ENCODE measurements at places on chromosomes 5 and 9. TPM values are rescaled to one million over a fixed set of nuclear protein-coding genes. Genes with fewer than 3 reads are reported as not detected.

Gene TRIM14
- 8.6 TPM for total RNA-seq

DNA sequence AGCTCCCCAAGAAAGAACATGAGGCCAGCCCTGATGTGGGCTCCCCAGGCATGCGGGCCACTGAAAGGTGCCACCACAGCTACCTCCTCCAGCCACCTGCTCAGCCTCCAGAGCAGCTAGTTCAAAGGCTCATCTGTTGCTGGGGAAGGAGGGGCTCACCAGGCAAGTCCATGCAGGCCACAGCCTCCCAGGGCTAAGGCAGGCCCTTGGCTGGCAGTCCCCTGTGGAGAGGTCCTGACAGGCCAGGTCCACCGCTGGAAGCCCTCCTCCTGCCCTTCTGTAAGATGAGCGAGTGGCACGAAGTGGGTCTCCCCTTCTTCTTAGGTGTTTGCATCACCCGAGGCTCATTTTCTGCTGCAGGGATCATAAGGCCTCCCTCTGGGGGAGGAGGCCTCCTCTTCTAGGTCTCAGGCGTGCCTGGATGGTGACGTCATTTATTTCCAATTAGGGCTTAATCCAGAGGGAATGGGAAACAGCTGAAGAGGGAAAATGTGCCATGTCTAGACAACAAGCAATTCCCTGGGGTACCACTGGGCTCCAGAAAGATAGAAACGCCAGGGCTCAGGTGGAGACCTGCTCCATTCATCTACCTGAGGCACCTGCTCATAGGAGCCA lies 91.6 kb downstream of the CFAP90 start:
- no peaks in the 10 kb centered on the region for H3K4me1 ChIP-seq
- H3K27ac ChIP-seq = no peak overlapping the region
- H3K27me3 ChIP-seq = no peaks in the 10 kb centered on the region
- H3K36me3 ChIP-seq = no peaks in the 10 kb centered on the region
- DNase-seq = no peak

DNA sequence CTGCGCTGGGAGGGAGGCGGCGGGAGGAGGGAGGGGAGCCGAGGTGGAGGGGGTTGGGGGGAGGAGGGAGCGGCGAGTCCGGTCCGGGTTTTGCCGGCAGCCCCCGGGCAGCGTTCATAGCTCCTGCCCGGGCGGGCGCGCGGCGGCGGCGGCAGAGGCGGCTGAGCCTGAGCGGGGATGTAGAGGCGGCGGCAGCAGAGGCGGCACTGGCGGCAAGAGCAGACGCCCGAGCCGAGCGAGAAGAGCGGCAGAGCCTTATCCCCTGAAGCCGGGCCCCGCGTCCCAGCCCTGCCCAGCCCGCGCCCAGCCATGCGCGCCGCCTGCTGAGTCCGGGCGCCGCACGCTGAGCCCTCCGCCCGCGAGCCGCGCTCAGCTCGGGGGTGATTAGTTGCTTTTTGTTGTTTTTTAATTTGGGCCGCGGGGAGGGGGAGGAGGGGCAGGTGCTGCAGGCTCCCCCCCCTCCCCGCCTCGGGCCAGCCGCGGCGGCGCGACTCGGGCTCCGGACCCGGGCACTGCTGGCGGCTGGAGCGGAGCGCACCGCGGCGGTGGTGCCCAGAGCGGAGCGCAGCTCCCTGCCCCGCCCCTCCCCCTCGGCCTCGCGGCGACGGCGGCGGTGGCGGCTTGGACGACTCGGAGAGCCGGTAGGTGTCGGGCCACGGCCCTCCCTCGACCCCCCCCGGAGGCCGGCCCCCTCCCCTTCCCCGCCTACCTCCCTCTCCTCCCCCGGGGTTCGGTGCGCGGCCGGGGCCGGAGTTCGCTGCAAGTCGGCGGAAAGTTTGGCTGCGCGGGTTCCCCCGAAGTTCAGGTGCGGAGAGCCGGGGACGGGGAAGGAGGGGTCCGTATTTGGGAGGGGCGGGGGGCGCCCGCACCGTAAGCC lies at the start of gene CXXC5:
Gene CXXC5 (plus strand): TSS at position 145 of the 877 bp plus-strand sequence. CDS start 32,175 bp downstream, outside the sequence.
- H3K4me1 ChIP-seq = peaks cover 15% of the 10 kb centered on the region
- no peaks in the 10 kb centered on the region for H3K36me3 ChIP-seq
- H3K27me3 ChIP-seq = peaks cover 11% of the 10 kb centered on the region
- H3K4me3 ChIP-seq = peak within 1 kb of the TSS; percentile 71

DNA sequence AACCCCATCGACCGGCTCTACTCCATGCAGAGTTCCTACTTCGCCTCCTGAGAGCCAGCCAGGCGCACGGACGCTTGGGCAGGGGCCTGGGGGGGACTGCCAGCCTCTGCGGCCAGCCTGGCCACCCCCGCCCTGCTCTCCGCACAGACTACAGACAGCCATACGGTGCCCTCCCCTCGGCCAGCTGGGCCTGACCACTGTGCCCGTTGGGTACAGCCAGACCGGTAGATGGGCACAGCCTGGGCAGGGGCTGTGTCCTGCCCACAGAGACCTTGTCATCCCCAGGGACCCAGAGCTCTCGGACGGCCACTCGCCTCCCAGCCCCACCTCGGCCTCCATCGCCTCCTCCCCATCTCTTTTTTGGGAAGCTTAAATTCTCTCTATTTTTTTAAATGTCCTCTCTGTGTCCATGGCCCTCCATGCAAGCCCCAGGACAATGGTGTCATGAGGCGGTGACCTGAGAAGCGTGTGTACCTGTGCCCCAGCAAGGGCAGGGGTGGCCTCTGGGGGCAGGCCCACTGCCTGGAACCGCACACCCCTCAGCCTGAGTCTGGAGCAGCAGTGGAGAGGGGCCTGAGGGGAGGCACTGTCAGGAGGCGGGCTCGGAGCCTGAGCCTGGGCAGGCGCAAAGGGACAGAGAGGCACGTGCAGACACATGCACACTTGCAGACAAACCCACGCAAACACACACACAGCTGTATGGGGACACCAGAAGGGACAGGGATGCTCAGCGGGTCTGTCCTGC lies 82.8 kb downstream of the LMX1B start:
- no peak overlapping the region for H3K4me3 ChIP-seq
- no peak for DNase-seq
- no peaks in the 10 kb centered on the region for H3K36me3 ChIP-seq
- H3K4me1 ChIP-seq = no peaks in the 10 kb centered on the region
- H3K27ac ChIP-seq = no peak overlapping the region
- H3K27me3 ChIP-seq = no peaks in the 10 kb centered on the region

DNA sequence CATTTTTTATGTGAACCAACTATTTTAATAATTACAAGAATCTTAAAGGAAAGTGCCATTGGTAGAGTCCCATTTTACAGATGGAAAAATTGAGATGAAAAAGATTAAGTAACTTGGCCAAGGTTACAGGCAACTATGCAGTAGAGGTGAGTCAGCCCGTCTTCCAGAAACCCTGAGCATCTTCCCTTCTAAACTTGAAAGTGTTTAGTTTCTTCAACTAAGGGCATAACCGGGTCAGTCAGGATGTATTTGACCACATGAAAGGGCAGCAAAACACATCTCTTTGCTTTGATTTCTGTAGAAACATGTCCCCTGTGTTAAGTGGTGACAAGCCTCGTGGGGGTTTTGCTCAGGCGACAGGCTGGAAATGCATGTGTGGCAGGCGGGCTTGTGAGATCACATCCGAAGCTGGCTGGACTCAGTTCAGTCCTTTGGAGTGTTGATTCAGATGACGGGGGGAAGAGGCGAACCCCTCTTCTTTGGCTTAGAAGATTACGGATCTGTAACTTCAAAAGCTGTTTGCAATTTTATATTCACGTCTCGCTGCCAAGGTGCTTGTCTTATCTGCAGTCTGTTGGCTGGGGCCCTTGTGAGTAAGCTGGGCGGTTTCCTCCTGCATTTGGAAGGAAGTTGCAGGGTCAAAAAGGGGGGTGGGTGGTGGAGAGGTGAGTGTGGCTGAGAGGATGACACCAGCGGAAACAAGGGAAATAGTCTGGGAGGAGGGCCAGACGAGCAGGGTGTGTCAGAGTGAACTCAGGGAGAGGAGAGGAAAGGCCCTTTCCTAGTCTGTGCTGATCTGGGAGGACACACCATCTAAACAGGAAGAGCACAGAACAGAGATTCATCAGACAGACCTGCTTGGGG lies 78.9 kb upstream of the RPS23 start:
- no peaks in the 10 kb centered on the region for H3K27me3 ChIP-seq
- peaks cover 13% of the 10 kb centered on the region for H3K4me1 ChIP-seq
- H3K27ac ChIP-seq = peak overlapping the region; percentile 74
- H3K36me3 ChIP-seq = no peaks in the 10 kb centered on the region

DNA sequence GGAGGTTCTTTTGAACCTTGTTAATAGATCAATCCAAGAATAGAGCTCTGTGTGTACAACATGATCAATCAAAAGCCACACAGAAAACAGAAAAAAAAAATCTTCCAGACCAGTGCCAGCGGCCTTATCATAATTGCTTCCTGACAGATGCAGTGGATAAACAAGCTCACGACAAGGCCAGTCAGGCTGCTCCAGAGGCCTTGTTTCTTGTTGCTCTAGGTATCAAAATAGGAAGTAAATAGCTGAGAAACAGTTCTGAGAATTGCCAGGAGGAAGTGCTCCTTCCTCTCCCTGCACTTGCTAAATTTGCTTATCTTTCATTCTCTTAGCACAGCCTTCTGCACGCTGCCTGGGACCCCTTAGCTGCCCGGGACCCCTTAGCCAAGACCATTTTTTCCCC lies 199.0 kb upstream of the TARS1 start:
- no peak for DNase-seq
- no peaks in the 10 kb centered on the region for H3K36me3 ChIP-seq
- H3K4me1 ChIP-seq = no peaks in the 10 kb centered on the region

Gene NMUR2
- total RNA-seq = not detected

GRCh38 chr5:5069851-5070250 lies 70.3 kb upstream of the ADAMTS16 start:
- H3K36me3 ChIP-seq = no peaks in the 10 kb centered on the region
- no peak for DNase-seq
- H3K4me3 ChIP-seq = no peak overlapping the region
- H3K27ac ChIP-seq = no peak overlapping the region

Gene TMEM8B
- 3.0 TPM for total RNA-seq

Gene NUP188
- total RNA-seq = 31.4 TPM

Gene NPM1
- total RNA-seq = 1,412 TPM

GRCh38 chr5:164057121-164057520 lies 551.7 kb downstream of the MAT2B start:
- H3K36me3 ChIP-seq = no peaks in the 10 kb centered on the region
- H3K4me1 ChIP-seq = no peaks in the 10 kb centered on the region
- H3K27ac ChIP-seq = no peak overlapping the region
- DNase-seq = no peak
- H3K4me3 ChIP-seq = no peak overlapping the region

DNA sequence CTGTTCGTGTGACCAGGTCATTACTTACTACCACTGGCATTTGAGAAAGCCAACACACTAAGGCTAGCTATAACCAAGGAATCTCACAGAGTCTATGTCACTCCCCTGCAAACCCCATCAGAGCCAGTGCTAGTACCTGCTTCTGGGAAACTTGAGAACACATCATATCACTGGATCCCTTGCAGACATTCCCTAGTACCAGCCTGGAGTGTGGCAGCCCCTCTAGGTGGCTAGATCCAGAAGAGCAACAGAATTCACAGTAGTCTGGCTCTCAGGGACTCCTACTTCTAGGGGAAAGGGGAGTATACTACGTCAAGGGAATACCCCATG lies 73.8 kb upstream of the RUSC2 start:
- H3K4me1 ChIP-seq = no peaks in the 10 kb centered on the region
- H3K36me3 ChIP-seq = no peaks in the 10 kb centered on the region
- DNase-seq = no peak
- no peaks in the 10 kb centered on the region for H3K27me3 ChIP-seq

DNA sequence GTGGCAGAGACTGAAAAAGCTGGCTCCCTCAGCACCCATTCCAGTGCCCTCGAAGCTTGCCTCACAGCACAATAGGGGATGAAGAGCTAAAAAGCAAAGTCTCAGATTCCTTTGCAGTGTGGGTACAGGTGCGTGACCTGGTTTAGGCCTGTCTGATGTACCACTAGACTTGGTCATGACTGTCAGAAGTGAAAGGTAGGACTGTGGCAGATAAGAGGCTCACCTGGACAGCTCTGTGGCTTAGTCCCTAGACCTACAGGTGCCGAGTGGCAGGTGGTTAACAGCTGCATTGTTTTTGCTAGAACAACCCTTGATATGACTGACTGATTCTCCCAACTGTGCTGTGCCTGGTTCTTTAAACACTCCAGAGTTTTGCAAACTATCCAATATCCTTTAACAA lies 14.7 kb upstream of the SFXN1 start:
- no peak overlapping the region for H3K4me3 ChIP-seq
- no peaks in the 10 kb centered on the region for H3K36me3 ChIP-seq
- H3K27ac ChIP-seq = no peak overlapping the region
- H3K4me1 ChIP-seq = no peaks in the 10 kb centered on the region

DNA sequence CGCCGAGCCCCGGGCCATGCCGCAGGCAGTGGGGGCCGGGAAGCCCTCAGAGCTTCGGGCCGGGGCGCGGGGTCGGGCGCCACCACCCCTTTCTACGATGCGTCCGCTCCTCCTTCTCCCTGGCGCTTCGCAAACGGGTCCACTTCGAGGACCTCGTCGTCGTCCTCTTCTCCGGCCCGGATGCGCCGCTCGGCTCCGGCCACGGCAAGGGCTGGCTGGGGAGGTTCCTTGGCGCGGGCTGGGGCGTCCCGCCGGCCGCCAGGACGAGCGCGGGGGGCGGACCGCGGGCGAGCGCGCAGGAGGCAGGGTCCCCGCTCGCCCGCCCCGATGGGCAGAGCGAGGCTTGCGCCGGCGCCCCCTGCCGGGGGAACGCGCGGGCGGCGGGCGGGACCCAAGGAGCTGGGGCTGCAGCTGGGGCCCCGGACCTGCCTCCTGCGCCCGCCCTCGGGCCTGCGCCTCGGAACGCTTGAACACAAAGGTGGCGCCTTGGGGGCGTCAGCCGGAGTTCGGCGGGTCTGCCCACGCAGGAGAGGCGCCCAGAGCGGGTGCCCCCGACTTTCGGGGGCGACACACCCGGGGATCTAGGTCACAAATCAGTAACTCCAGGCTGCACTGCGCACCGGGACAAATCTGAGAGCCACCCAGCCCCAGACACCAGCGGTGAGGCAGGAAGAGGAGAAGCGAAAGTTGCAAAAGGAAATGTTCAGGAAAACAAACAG lies at the start of gene ROR2:
Gene ROR2 (minus strand): TSS at position 283 of the 719 bp plus-strand sequence.
- peak within 1 kb of the TSS; percentile 30 for H3K27ac ChIP-seq
- no peaks in the 10 kb centered on the region for H3K27me3 ChIP-seq
- peak; percentile 34 for DNase-seq

Gene RFX3
- 2.8 TPM for total RNA-seq

DNA sequence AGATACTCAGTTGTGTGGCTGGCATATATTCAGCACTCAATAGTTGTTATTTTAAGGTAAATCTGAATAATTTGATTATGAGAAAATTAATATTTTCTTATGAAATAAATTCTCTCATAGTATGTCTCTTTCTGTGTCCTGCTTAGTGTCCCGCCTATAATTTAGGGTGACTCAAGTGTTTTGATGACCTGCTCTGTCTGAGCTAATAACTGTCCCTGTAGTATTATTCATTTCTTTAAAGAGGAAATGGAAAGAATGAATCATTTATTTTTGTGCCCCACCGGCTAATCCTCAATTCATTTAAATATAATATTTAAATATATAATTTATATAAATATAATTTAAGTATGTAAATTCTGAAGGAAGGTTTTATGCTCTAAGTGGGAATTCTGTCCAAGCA lies 4.1 kb downstream of the SLC1A1 start:
- H3K27me3 ChIP-seq = no peaks in the 10 kb centered on the region
- no peaks in the 10 kb centered on the region for H3K4me1 ChIP-seq
- no peak overlapping the region for H3K27ac ChIP-seq
- H3K36me3 ChIP-seq = no peaks in the 10 kb centered on the region

- no peaks in the 10 kb centered on the region for H3K27me3 ChIP-seq
- peaks cover 8% of the 10 kb centered on the region for H3K4me1 ChIP-seq
- no peak overlapping the region for H3K4me3 ChIP-seq
- DNase-seq = no peak
- H3K27ac ChIP-seq = no peak overlapping the region
These were observed 69.2 kb downstream of the RALGPS1 start for GRCh38 chr9:126983767-126984166.

Measured in fibroblast of lung (primary cell).